ENCODE measurements at places on chromosomes 4 and X.

GRCh38 chr4:154973244-154974035 is 192.4 kb downstream of the RBM46 start:
- no peaks in the 10 kb centered on the region for H3K36me3 ChIP-seq
- H3K27ac ChIP-seq: no peak overlapping the region
- DNase-seq: no peak

- no peak for DNase-seq
- H3K27ac ChIP-seq: no peak overlapping the region
- H3K36me3 ChIP-seq: no peaks in the 10 kb centered on the region
- no peak overlapping the region for H3K4me3 ChIP-seq
- H3K27me3 ChIP-seq: no peaks in the 10 kb centered on the region
- H3K4me1 ChIP-seq: no peaks in the 10 kb centered on the region
These were observed 20.4 kb downstream of the MSANTD1 start for GRCh38 chr4:3269105-3269927.

- peak overlapping the region; percentile 27 for H3K27ac ChIP-seq
- H3K4me3 ChIP-seq: no peak overlapping the region
- H3K27me3 ChIP-seq: no peaks in the 10 kb centered on the region
- H3K36me3 ChIP-seq: no peaks in the 10 kb centered on the region
- peaks cover 20% of the 10 kb centered on the region for H3K4me1 ChIP-seq
These were observed 277.9 kb upstream of the KLF3 start for GRCh38 chr4:38386005-38386551.

DNA sequence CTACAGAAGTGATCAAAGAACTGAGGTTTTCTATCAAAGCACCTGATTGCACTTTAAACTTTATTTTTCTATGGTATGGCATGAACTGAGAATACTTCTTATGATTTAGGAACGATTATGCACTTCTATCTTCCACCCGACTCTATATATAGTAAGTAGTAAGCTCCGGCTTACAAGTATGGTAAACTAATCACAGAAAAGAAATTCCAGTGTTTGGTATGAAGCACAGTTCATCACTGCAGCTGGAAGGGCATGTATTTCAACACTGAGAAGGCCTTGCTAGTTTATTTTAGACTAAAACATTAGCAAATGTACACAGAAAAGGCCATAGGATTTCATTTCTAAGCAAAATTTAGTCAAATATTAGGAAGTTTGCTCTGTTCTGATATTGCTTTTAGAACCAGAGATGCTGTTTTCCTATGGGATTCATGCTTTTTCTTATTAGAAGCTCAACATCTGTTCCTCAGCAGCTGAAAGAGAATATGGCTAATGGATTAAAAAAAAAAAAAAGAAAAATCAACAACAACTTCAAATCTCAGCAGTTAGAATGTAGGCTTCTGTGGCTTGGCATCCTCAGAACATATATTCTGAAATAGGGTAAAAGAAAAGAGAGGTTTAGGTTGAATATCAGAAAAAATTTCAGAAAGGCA is 273.5 kb downstream of the C4orf33 start:
- no peaks in the 10 kb centered on the region for H3K36me3 ChIP-seq
- no peaks in the 10 kb centered on the region for H3K27me3 ChIP-seq
- no peak overlapping the region for H3K27ac ChIP-seq
- no peaks in the 10 kb centered on the region for H3K4me1 ChIP-seq
- H3K4me3 ChIP-seq: no peak overlapping the region

- H3K4me3 ChIP-seq: no peak overlapping the region
- H3K4me1 ChIP-seq: no peaks in the 10 kb centered on the region
- DNase-seq: no peak
- peaks cover 29% of the 10 kb centered on the region for H3K27me3 ChIP-seq
- H3K27ac ChIP-seq: no peak overlapping the region
- no peaks in the 10 kb centered on the region for H3K36me3 ChIP-seq
These were observed 4.4 kb downstream of the FRMPD4 start for GRCh38 chrX:12142661-12143060.

Measured in breast epithelium (tissue), 4 donors.